ENCODE measurements at places on chromosomes 7 and 10.

DNA sequence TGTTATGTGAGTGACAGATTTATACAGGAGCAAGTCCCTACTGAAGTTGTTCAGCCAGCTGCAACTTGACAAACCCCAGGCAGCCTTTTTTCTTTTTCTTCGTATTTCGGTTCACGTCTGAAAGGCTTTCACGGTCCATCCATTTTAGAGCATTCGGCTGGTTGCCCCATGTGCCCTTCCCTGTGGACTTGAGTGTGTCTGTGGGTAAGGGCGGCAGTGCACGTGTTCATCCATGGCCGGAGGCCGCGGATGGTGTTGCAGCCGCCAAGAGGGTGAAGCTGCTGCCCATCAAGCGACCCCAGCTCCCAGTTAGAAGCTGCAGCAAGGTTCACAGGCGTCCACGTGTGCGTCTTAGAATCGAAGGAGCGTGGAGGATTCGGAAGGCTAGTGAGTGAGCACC lies 35.9 kb downstream of the PPP2R2D start:
- no peak for DNase-seq

- DNase-seq: no peak
These were observed 44.3 kb downstream of the TET1 start for GRCh38 chr10:68604441-68604840.

DNA sequence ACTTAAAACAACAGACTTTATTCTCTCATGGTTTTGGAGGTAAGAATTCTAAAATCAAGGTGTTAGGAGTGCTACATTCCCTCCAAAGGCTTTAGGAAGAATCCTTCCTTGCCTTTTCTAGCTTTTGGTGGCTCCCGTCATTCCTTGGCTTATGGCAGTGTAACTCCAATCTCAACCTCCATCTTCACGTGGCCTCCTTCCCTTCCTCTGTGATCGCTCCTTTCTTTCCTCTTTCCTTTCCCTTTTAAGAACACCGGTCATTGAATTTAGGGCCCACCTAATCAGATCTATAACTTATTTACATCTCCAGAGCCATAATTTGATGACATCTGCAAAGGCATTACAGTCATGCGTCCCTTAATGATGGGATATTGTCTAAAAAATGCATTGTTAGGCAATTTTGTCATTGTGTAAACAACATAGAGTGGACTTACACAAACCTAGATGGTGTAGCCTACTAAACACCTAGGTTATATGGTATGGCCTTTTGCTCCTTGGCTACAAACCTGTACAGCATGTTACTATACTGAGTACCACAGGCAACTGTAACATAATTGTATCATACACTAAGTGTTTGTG lies 5.9 kb upstream of the HERC4 start:
- no peak for DNase-seq

DNA sequence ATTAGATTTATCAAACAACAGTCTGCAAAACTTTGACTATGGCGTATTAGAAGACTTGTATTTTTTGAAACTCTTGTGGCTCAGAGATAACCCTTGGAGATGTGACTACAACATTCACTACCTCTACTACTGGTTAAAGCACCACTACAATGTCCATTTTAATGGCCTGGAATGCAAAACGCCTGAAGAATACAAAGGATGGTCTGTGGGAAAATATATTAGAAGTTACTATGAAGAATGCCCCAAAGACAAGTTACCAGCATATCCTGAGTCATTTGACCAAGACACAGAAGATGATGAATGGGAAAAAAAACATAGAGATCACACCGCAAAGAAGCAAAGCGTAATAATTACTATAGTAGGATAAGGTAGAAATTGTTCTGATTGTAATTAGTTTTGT lies 31.4 kb downstream of the LRRC17 start:
- DNase-seq: no peak

GRCh38 chr10:126930131-126930882 lies 25.1 kb downstream of the DOCK1 start:
- DNase-seq: no peak

DNA sequence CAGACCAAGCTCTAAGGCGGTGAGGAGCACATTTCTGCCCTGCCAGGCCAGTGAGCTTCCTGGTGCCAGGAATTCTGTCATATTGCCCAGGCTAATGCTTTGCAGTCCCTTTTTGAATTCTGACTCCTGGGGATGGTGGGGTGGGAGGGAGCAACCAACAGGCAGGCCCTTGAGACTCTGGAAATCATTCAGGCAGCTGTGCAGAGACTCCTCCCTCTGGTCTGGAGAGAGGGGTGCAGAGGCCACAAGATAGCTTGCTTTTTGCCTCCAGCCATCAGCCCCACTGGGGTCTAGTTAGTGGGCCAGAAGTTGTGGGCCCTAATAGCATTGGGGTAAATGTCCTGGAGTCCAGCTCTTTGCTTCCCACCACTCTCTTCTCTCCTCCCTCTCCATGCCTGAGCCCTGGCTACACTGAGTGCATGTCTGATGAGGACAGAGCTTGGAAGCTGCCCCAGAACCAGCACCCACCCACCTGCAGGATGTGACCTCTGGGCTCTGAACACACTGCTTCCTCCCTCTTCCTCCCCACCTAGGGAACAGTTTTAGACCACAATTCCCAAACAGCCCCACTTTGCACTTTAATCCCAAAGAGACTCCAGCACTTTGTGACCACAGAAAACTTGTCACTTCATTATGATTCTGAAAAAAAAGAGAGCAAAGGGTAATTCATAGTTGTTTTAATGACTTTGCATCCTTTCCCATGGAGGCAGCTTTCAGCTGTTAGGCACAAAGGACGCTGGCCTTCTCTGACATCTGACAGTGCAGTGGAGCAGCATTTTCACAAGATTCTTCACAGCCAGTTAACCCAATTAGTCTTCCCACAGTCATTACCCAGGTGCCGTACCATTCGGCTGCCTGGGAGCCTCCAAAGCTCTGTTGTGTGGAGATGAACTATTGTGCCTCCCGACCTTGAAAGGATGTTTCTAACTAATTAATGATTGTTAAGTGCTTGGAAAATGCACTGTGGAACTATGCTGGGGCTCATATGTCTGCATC lies 262.5 kb downstream of the TRIL start:
- no peak for DNase-seq

GRCh38 chr7:32658467-32658869 lies 163.2 kb downstream of the AVL9 start:
- DNase-seq: no peak

GRCh38 chr10:7609556-7609955 lies 57.2 kb downstream of the ITIH5 start:
- DNase-seq: no peak
